ENCODE measurements at places on chromosomes 12 and 14.

GRCh38 chr12:53054112-53054878 lies 4.4 kb downstream of the TNS2 start:
- no peak for DNase-seq

DNA sequence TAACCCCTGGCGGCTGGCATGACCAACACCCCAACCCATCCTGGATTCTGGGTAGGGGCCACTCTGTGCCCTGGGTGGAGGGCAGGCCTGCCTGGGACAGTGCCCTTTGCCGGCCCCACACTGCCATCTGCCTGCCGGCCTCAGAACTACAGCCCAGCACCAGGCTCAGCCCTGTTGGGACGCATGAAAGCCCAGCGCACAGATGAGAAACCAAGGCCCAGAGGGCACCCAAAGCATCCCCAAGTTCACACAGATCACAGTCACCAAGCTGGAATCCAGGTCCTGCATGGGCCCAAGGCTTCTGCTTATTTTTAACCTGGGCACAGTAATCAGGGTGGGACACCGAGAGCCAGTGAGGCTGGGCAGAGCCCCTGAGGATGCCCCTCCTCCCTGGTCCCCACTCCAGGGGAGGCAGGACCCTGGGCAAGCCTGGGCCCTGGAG lies 26.2 kb downstream of the RFLNA start:
- DNase-seq: no peak

DNA sequence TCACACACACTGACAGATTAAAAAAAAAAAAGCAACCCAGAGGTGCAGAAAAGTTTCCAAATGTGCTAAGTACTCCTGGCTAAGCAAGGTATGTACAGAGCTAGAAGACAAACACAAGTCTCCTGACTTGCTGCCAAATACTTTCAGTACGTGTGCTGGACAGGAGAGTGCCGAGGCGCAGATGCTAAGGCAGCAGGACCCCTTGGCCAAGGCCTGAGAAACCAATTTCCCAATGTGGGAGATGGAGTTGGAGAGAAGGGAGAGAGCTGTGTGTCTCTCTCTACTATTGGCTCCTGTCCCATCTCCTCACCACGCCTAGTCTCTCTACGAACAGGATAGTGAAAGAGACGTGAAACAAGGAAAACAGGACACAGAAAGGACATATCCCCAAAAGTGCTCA lies 5.3 kb downstream of the SPRYD3 start:
- no peak for DNase-seq

GRCh38 chr12:26726956-26727355 lies 106.0 kb downstream of the ITPR2 start:
- no peak for DNase-seq

GRCh38 chr12:91810077-91810476 lies 335.6 kb downstream of the BTG1 start:
- no peak for DNase-seq

DNA sequence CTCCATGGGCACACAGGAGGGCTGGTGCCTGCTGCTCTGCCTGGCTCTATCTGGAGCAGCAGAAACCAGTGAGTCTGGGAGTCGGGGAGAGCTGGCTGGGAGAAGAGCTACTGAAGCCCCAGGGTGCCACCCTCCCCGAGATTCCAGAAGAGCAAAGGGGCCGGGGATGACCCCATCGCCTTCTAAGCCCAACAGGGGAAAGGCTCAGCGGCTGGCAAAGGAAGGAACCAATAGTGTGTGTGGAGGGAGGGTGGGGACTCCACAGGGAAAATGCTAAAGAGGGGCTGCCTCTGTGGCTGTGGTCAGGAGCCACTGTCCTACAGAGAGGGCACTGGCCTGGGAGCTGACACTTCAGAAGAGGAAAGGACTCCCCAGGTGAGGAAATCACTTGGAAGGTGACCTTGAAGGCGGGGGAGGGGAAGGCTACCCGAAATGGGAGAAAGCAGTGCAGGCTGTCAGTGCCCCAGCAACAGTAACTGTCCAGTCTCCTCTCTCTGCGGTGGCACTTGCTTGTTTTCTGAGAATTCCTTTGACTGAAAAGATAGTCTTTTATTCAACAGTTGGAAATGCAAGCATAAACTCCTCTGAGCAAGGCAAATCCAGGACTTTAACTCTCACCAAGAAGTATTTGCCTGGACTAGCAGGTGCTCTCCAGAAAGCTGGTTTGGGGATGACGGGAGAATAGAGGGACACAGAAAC lies 552 bp downstream of the TAPBPL start:
- DNase-seq: no peak

GRCh38 chr12:1367331-1368291 lies 226.8 kb downstream of the FBXL14 start:
- DNase-seq: no peak

- DNase-seq: no peak
These were observed 2.2 kb upstream of the PPTC7 start for GRCh38 chr12:110585231-110585799.

DNA sequence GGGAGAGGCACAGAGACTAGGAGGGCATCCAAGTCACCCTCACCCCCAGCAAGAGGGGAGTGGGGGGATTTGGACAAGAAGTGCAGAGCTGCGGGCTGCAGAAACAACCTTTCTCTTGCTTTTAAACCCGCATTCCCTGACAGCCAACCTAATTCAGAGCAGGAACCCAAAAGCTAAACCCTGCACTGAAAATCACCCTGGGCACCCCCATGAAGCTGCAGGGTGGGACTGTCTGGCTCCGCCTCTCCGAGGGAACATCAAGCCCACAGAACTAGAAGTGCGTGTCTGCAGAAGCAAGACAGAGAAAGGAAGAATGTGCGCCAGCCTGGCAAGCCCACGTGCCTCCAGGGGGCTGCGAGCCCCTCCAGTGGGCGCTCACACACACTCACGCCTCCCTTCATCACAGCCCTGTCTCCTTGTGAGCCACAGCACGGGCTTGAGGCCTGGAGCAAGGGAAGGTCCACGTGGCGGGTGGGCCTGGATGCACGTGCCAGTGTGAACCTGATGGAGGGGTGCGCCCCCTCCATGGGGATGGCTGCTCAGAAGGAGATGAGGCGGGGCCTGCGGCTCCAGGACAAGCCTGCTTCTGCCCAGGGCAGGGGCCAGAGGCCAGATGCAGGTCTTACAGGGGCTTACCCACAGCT lies 27.8 kb upstream of the PNMA1 start:
- no peak for DNase-seq

DNA sequence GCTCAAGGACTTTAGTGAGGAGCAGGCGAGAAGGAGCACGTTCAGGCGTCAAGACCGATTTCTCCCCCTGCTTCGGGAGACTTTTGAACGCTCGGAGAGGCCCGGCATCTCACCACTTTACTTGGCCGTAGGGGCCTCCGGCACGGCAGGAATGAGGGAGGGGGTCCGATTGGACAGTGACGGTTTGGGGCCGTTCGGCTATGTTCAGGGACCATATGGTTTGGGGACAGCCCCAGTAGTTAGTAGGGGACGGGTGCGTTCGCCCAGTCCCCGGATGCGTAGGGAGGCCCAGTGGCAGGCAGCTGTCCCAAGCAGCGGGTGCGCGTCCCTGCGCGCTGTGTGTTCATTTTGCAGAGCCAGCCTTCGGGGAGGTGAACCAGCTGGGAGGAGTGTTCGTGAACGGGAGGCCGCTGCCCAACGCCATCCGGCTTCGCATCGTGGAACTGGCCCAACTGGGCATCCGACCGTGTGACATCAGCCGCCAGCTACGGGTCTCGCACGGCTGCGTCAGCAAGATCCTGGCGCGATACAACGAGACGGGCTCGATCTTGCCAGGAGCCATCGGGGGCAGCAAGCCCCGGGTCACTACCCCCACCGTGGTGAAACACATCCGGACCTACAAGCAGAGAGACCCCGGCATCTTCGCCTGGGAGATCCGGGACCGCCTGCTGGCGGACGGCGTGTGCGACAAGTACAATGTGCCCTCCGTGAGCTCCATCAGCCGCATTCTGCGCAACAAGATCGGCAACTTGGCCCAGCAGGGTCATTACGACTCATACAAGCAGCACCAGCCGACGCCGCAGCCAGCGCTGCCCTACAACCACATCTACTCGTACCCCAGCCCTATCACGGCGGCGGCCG lies 1.1 kb downstream of the PAX9 start:
- DNase-seq: no peak

DNA sequence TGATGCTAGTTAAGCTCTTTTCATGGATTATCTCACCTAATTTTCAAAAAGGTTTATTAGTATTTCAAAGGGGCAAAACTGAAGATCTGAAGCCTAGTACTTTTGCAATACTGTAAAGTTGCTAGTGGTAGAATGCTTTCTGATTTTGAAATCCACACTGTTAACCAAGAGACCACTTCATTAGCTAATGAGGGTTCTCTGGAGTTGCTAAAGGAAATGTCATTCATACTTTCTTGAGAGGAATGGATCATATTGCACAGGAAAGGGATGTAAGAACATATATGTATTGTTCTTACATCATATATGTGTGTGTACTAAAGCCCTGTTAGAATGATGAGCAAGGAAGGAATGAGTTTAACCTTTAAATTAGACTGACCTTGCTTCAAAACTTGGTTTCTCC lies 39.0 kb upstream of the LDHB start:
- no peak for DNase-seq

GRCh38 chr14:55026793-55027561 lies at the start of the genes SOCS4 and WDHD1:
Gene SOCS4, plus strand, starts transcription at chr14:55027236. Its CDS starts 15,806 bp downstream, at chr14:55043042.
Gene WDHD1, minus strand, starts transcription at chr14:55027099. Its CDS starts 312 bp downstream, at chr14:55026787.
- peak; percentile 63 for DNase-seq

DNA sequence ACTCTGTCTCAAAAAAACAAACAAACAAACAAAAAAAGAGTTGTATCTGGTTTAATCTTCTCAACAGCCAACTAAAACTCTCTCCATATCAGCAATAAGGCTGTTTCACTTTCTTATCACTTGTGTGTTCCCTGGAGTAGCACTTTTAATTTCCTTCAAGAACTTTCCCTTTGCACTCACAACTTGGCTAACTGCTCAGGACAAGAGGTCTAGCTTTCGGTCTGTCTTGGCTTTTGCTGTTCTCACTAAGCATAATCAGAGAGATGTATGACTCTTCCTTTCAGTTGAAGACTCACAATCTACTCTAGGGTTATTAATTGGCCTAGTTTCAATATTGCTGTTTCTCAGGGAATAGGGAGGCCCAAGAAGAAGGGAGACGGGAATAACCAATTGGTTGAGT lies 12.3 kb downstream of the NEMP1 start:
- DNase-seq: no peak

GRCh38 chr14:98176892-98177291 lies 1095.1 kb downstream of the BCL11B start:
- DNase-seq: no peak

GRCh38 chr12:60394665-60395064 lies 798.8 kb downstream of the SLC16A7 start:
- peak; percentile 11 for DNase-seq

DNA sequence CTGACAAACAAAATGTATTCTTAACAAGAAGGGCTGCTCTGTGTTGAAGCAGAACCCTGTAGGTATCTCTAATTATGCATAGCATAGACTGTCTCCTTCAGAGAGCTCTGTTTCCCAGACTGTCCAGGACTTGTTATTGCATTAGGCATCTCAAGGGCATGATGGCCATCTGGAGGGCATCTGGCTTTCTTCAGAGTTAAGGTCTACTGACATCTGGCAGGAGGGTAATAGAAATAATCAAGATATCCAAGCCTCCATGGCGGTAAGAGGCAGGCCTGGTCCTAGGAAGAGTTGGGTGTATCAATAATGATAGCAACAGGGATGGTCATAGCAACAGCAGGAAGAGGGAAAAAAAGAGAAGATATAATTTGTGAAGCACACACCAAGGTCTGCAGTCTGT lies 161.2 kb downstream of the TTC8 start:
- DNase-seq: no peak

GRCh38 chr12:11901701-11902524 lies 168.8 kb upstream of the BCL2L14 start:
- DNase-seq: no peak

- no peak for DNase-seq
These were observed 79.9 kb downstream of the NEDD1 start for GRCh38 chr12:96986883-96987523.

GRCh38 chr12:41507286-41507685 lies 319.2 kb downstream of the PDZRN4 start:
- no peak for DNase-seq

DNA sequence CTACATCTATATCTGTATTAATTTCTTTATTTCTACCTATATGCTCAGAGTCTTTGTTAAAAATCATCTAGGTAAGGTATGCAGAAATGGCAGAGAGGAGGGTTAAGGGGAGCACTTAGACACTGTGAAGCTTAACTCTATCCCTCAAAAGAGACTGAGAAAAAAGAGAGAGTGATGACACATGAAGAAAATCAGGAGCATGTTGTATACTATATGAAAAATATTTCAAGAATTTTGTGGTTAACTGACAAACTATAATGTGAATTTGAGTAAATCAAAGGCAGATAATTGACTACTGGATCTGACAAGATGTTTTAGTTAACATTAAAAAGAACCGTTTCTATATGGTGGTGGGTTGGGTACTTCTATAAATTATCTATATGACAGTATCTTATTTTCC lies 1814.2 kb upstream of the SEL1L start:
- DNase-seq: no peak

- no peak for DNase-seq
These were observed 92.8 kb upstream of the TMTC2 start for GRCh38 chr12:82593901-82594396.

DNA sequence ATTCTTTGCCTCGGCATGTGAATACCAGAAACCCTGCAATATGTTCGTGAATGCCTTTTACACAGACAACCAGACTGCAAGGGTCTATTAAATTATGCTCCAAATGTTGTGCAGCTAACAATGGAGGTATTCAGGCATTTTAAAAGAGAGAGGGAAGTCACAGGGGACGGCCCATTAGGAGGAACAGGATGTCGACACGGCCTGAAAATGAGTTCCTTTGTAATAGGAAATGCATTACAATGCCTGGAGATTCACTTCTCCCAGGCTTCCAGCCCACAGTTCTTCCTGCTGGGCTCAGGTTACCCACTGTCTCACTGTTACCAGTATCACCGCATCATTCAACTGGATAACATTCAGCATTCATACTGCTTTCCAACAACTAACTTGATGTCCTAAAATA lies 2.5 kb downstream of the DUSP6 start:
- DNase-seq: no peak

DNA sequence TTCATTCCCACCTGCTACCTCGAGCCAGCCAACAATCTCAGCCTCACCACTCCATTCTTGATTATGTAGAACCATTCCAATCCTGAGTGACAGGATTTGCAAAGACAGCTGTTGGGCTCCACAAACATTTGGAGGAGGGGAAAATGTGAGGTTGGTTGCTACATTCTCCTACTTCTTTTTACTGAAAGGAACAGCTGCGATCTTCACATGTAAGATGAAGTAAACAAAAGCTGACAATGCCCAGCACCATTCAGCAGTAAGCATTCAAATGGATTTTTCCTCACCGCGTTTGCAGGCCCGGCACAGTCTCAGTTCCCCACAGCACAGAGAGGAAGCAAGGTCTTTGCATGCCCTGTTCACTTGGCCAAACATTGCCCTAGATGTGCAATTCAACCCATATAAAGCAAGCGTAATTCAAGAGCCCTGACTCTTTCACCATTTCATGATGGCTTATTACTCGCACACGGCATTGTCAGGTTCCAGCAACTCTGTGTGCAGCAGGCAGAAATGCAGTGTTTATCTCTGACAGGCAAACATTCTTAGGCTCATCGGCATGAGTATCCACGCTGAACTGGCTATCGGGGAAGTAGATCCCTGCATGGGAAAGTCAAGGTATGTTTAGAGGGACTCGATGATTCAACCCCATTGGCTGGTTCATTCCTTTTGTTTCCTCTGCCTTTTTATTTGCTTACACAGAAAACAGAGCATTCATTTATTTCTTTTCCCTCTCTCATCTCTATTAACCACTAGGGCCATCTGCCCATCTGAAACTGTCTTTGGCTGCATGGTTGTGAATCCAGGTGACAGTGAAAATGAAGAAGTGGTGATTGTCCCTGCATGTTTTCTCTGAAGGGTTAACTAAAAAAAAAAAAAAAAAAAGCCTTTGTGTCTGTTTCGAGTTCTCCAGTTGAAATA lies 236.1 kb upstream of the PLEKHG7 start:
- DNase-seq: no peak

- DNase-seq: no peak
These were observed 475 bp upstream of the PCNX1 start for GRCh38 chr14:70906793-70907175.

Data from AG04450 (cell line).